Activated CD4-positive, alpha-beta T cell treated with anti-CD3 and anti-CD28 coated beads for 24 hours (primary cell): ENCODE measurements at places on chromosomes 7 and 10.

GRCh38 chr10:101021239-101021638 is 9.7 kb downstream of the PDZD7 start:
- no peak for DNase-seq

DNA sequence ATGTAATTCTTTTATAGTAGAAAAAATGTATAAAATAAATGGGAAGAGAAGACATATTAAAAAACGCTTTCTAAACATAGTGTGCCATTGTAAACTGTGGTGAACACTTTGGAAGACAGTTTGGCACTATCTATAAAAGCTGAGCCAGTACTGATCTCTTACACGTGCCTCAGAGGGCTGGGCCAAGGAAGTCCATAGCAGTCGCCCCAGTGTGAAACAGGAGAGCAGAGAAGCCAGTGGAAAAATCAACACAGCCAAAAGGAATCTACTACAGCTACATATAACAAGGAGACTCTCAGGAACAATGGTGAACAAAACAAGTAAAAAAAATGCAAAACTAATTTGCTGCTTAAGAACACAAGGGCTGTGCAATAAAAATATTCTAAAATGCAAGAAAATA is 20.6 kb downstream of the SEPHS1 start:
- DNase-seq = no peak

GRCh38 chr7:109456116-109456515 is 886.4 kb downstream of the DNAJB9 start:
- no peak for DNase-seq

DNA sequence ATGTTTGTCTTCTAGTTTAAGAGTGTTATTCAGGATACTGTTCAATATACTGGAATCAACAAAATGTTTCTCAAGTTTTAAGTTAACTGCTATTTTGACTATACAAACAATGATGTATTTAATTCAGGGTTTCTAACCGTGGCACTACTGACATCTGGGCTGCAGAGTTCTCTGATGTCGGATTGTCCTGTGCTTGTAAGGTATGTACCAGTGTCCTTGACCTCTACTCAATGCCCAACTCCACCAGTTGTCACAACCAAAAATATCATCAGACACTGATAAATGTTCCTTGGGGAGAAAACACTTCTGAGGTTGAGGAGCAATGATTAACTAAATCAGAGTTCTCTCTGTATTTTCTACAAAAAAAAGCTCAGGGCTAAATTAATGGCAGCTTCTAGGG is 301.5 kb downstream of the PARD3 start:
- no peak for DNase-seq

- DNase-seq = no peak
These were observed 24.4 kb upstream of the SEPHS1 start for GRCh38 chr10:13372524-13372923.

- no peak for DNase-seq
These were observed 77.9 kb downstream of the PARD3 start for GRCh38 chr10:34736976-34737771.

GRCh38 chr10:128629111-128630096 is 503.2 kb upstream of the MKI67 start:
- no peak for DNase-seq

DNA sequence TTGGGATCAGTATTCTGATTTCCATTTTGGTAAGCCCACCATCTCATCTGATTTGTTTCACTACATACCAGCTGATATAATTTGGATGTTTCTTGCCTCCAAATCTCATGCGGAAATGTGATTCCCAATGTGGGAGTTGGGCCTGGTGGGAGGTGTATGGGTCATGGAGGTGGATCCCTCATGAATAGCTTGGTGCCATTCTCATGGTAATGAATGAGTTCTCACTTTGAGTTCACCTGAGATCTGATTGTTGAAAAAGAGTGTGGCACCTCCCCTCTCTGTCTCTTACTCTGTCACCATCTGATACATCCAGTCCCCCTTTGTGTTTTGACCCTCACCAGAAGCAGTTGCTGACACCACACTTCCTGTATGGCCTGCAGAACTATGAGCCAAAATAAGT is 347.3 kb downstream of the ARL4A start:
- no peak for DNase-seq

- DNase-seq = no peak
These were observed 34.8 kb upstream of the CARD11 start for GRCh38 chr7:3078514-3078913.

DNA sequence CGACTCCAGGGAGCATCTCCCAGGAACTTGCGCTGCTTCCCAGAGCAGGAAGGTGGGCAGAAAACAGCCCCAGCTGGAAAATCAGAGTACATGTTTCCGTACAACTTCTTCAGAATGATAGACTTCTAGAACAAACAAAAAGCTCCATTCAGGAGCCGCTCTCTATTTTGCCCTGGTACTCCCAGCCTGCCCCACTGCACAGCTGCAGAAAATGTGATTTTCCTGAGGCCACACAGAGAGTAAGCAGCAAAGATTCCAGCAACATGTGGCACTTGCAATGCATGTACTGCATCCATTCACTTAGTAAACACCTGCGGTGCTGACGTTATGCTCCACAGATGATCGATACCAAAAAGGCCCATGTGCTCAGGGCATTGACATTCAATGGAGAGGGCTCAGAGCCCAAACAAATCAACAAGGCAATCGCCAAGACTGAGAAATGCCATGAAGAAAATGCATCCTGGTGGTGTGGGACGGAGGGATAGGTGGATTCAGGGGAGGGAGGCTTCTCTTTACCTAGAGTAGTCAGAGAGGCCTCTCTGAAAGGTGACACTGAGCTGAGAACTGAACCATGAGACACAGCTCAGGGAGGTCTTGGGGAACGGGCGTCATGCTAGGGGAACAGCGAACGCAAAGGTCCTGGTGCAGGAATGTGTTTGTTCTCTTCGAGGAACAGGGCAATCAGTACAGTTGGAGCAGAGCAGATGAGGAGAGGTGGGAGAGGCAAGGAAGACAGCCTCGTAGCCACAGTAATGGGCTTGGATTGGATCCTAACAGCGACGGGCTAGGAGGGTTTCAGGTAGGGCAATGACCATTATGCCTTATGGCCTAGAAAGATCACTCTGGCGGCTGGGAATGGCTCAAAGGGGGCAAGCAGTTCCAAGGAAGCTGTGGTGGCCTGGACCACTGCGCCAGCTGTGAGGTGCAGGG is 35.3 kb upstream of the DUSP5 start:
- no peak for DNase-seq
